ENCODE measurements at places on chromosomes 4 and X.

- no peak for DNase-seq
These were observed 105.2 kb downstream of the RS1 start for GRCh38 chrX:18566748-18567147.

DNA sequence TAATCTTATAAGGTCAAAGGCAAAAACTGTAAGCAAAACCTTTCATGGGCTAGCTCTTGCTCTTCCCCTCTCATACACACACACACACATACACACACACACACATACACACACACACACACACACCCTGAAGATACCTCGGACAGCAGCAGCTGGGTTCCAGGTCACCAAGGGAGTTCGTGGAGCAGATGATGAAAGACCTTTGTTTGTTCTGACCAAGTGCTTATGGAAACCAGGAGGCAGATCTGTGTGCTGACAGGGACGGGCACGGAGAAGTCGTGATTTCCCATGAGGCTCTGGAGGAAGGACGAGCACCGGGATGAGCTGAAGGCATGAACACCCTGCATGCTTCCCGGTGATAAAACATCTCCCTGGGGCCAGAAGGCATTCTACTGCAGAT is 35.4 kb upstream of the CRMP1 start:
- DNase-seq = no peak

- no peak for DNase-seq
These were observed 210.8 kb downstream of the MGST2 start for GRCh38 chr4:139876337-139876941.

- no peak for DNase-seq
These were observed 21.2 kb downstream of the SLC2A9 start for GRCh38 chr4:9999956-10000561.

DNA sequence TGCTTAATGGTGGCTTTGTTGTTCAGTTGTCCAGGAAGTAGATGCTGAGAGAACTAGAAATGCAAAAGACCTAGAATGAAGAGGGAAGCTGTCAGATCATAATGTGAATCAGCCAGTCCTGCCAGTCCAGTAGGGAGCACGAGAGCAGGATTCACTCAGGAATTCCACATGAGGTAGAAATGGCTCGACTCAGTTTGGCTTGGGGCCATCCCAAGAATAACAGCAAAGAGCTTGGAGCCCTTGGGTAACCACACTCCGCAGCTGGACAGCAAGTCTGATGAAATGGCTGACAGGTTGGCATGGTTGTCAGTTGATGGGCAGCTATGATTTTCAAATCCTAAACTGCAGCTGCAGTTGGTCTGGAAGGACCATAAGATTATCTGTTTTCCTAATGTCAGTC is 44.5 kb upstream of the WDR1 start:
- no peak for DNase-seq

DNA sequence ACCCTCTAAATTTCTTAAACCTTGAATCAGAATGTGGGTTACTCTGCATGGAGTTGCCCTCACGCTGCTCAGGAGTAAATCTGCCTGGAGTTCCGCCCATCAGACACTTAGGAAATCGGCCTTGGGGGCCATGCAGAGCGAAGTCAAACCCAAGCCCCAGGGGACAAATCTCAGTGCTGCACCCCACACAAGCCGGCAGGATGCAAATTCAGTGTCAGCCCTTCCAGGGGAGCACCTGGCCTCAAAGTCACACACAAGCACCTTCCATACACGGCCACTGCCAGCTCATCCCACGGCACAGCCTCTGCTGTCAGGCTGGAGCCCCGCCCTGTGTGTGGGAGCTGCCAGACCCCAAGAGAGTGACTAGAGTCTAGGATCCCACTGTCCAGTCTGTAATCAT is 27.4 kb downstream of the RNF212 start:
- no peak for DNase-seq

GRCh38 chrX:68249401-68249831 is 183.9 kb downstream of the OPHN1 start:
- no peak for DNase-seq

GRCh38 chrX:135340831-135341230 is 31.6 kb downstream of the ETDC start:
- no peak for DNase-seq

DNA sequence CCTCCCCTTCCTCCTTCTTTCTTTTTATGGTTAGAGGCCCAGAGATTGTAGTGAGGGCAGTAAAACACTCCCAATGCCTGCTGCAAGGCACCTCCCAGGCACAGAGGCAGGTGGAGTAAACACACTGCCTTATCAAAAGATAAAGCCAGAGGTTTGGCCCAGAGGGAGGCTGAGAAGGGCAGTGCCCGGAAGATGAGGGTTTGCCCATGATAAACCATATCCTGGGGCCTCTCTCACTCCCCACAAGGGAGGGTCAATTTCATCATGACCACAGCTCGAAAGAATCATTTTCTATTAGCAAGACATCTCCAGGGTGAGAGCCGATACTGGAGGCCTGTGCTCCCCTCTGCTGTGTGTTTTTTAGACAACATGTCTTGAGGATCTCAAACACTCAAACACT is 98.5 kb upstream of the FAM9C start:
- DNase-seq = no peak

GRCh38 chrX:39453889-39454621 is 643.7 kb downstream of the BCOR start:
- DNase-seq = no peak

DNA sequence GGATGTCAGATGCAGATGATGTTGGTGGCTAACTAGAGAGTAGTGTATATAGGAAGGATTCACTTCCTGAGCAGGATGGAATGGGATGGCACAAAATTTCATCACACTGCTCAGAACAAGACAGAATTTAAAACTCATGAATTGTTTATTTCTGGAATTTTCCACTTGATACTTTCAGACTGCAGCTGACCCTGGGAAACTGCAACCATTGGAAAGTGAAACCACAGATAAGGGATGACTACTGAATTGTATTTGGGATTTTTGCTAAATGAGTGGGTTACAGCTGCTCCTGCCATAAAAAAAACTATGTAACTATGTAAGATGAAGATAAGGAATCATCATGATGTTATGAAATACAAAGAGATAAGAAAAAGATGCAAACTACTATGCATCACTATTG is 51.4 kb downstream of the NPY5R start:
- DNase-seq = no peak

DNA sequence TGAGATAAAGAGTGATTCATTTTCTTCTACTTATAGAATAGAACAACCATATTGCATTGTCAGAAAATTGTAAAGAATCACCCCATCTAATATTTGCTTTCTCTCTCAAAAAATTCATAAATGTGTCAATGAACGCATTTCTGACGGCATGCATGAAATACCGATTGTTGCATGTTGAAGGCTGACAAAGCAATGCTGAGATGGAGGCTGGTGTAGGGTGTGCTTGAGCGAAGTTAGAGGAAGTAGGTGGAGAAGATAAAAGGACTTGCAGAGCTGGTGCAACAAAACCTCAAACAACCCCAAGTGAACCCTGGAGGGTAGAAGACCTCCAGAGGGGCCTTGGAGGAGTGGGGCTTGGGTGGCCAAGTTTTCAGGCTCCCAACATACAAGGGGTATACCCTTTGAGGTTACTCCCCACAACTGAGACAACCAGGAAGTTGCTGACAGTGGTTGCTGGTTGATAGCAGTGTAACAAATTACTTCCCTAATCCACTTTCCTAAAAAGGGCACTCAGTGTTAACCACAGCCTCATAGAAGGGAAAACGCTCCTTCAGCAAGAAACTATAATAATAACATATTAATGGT is 452.7 kb downstream of the NLGN4X start:
- DNase-seq = no peak

DNA sequence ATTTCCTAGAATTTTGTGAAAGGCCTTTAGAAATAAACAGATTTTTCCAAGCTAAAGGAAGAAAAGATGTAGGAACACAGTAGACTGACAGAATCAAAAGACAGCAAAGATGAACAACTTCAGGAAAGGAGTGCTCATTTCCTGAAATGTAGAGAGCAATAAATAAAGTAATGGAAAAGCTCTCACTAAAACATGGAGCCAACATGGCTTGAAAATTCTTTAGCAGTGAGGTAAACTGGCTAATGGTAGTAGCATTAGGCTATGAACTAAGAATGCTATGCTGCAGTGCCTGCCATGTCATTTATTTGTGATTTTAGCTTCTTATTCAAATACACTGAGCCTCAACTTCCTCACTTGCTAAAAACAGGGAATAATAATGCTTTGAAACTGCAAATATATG is 108.7 kb downstream of the IQCM start:
- DNase-seq = no peak

GRCh38 chr4:145898926-145899531 is 39.6 kb downstream of the ZNF827 start:
- DNase-seq = no peak

DNA sequence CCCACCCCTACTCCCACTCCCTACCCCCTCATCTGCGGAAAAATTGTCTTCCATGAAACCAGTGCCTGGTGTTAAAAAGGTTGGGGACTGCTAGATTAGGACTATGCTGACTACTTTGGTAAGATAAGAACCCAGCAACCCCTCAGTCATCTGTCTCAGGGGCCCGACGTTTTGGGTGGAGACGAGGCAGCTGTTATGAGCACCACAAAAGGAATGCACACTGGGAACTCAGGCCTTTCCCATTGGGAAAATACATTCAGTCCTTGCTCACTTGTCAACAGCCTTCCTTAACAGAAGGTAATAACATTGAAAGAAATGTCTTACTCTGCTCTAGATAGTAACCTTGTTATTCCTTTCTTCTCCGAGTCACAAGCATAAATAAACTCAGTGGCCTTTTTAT is 310.8 kb downstream of the AFF2 start:
- no peak for DNase-seq

- no peak for DNase-seq
These were observed 31.1 kb downstream of the TMEM164 start for GRCh38 chrX:110034036-110034435.

DNA sequence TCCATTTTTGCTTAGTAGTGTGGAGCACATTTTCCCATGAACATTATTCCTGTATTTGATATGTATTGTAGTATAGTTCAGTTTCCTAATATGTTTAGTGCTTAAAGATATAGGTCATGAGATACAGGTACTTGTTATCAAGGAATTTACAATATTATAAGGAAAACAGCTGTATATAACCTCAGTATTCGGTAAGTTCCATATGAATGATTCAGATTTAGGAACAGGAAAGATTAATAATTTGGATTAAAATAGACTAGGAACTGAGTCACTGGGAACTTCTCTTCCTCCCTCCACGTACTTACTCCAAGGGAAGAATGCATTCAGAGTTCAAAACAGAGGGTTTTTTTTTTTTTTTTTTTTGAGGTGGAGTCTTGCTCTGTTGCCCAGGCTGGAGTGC is 20.0 kb downstream of the DIAPH2 start:
- DNase-seq = no peak

All from cortex of kidney (tissue), 1 donor.